Cortex of kidney (tissue), 1 donor: ENCODE measurements at places on chromosomes 12 and 14.

- no peak for DNase-seq
Observed at GRCh38 chr12:57389033-57389432, 41.8 kb downstream of the R3HDM2 start.

DNA sequence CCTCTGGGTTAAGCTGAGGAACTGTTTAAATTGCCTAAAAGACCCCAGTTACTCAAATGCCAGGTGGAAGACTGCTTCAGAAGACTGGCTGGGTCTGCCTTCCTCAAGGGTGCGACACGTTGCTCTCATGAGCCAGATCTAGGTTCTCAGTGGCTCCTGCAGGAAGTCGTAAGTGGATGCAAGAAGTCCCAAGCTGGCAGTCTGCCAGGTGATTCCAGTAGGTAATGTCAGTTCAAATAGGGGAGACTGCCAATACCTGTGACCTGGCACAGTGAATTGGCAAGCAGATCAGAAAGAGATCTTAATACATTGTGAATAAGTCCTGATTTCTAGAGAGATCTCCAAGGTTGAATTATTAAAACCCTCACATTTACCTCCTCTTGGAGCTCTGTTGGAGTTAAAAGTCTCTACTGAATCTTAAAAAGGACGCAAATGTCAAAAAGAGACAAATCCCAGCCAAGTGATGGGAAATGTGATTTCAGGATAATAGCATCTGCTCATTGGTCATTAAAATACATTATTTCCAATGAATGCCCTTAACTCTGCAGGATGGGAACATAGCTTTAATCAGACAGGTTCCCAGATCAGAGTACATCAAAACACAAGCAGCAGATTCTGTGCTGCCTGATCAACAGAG, 98.8 kb upstream of the FRMD6 start:
- DNase-seq: no peak

DNA sequence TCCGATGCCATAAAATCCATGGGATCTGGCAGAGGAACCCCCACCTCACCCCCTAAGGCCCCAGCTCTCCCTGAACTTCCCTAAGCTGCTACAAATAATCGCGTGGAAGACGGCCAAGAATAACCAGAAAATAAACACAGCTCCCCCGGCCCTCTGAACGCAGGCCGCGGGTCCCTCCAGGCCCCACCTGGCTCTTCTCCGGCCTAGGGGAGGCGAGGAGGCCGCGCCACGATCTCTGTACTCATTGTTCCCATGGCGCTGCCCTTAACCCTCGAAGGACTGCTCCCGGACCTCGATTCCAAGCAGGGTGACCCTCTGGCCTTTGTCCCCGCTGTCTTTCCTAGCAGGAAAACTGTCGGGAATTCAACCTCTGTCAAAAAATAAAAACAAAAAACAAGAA, 33.9 kb upstream of the TBX5 start:
- DNase-seq: no peak

GRCh38 chr12:110337912-110338710, 57.1 kb downstream of the ATP2A2 start:
- DNase-seq: no peak

- DNase-seq: no peak
Observed at GRCh38 chr14:71686677-71687076, 245.6 kb upstream of the RGS6 start.

- no peak for DNase-seq
Observed at GRCh38 chr12:75446857-75447256, 33.7 kb upstream of the GLIPR1 start.

DNA sequence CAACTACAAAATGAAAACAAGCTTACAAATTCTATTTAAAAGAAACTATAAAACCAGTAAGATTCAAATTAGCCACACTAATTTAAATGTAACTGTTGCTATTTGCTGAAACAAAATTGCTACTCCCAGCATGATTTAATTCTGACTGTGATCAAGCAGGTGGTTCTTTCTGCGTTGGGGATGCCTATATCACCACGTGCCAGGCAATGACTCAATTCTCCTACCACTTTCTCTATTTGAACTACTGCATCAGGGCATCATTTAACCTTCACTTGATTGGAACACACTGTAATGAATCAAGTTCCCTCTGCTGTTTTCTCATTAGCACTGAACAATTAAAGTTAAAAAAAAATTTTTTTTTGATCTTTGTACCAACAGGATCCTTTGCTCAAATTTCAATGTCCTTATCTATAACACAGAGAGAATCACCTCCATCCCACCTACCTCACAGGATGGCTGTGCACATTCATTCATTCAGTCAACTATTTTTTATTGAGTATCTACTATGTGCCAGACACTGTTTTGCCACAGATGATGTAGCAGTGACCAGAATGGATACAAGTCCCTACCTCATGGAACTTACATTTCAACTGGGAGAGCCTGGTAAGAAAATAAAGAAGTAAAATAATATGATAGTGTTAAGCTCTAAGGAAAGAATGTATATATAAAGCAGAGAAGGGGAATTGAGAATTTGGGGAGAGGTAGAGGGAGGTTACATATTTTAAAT, 8.0 kb upstream of the ACTN1 start:
- no peak for DNase-seq

- DNase-seq: no peak
Observed at GRCh38 chr12:130066742-130067141, 95.5 kb upstream of the FZD10 start.

DNA sequence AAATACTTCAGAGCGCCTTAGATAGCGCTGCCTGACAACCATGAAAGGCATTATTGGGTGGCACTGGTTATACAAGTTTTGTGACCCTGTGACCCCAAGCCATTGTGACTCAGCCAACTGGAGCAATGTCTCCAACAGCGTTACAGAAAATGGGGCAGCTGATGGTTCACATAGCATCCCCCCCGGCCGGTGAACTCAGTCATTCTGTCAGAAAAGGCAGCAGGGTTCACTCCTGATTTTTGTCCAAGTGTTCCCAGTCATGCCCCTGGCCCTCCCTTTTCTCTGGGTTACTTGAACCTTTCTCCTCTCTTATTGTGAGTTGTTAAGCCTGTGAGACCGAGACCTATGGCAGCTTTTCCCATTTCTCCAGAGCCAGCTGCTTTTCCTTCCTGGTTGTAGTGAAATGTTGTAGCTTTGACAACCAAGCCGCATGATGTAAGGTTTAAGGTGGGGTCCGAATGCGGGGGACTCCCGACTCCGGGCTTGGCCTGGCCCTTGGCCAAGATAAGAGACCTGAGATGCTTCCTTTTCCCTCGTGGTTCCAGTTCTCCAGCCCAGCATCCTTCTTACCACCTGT, 22.0 kb downstream of the CD9 start:
- no peak for DNase-seq

- DNase-seq: no peak
Observed at GRCh38 chr12:5497329-5498053, 65.6 kb downstream of the NTF3 start.

DNA sequence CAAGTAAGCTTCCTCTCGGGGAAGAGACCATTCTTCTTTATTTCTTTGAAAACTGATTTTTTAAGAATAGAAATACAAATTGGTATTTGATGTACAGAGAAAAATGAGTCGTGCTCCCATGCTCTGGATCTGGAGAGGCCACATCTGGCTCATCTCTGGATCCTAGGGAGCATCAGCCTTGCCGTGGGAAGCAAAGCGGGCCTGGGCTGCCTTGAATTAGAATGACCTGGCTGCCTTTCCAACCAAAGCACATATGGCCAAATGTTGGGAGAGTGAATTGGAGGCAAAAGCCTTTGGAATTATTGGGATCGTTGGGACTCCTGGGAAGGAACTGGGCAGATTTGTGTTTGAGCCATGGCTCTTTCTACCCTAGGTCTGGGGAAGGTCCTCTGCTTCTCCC, 80.0 kb downstream of the SLC25A47 start:
- DNase-seq: no peak

DNA sequence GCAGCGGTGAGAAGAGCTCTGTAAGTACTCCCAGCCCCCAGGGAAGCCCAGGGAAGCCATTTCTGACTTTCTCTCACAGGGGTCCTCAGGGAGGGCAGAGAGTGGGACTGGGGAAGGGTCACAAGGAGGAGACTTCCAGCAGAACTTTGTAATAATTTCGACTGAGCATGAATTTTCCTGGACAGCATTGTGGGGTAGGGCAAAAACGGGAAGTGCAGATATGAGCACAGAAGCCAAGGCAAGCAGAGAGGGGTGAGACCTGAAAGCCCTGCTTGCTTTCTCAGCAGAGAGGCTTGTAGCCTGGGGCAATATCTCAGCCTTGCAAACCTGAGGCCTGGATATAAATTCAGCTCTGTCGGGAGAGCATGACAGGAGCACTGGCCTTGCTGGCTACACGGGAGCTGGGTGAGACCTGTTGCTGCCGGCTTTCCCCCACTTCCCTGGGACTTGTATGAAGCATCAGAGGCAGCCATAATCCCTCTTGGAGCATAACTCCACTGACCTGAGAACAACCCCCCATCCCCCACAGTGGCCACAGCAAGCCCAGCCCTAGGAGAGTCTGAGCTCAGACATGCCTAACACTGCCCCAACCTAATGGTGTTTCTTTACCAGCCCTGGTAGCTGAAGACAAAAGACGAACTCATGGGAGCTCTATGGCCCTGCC, 9.8 kb upstream of the IQSEC3 start:
- no peak for DNase-seq

GRCh38 chr12:109539508-109539907, 33.8 kb downstream of the MMAB start:
- DNase-seq: no peak

- no peak for DNase-seq
Observed at GRCh38 chr12:108505129-108505528, 9.9 kb upstream of the FICD start.

DNA sequence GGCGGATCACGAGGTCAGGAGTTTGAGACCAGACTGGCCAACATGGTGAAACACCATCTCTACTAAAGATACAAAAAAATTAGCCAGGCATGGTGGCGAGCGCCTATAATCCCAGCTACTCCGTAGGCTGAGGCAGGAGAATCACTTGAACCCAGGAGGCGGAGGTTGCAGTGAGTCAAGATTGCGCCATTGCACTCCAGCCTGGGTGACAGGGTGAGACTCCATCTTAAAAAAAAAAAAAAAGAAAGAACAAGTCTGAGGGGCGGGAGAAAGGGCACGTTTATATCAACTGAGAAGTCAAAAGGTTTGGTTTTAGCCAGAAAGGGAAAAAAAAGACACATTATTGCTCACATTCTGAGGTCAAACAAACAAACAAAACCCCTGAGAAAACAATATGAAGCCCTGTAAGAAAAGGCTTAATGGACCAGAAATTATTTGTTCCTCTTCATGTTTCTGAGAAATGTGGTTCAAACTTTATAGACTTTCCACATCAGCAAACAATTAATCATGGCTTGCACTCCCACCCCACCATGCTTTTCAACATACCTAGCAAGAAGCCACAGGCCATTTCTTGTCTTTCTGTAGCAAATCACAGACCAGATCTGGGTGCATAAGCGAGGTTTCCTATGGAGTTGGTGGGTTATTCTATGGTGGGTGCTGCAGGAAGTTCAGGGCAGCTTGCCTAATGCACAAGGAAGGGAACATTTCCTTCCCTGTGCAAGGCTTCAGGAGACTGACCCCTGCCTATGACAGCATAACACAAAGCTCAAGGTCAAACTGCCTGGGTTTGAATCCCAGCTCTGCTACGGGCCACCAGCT, 80.1 kb downstream of the SSPN start:
- DNase-seq: no peak

DNA sequence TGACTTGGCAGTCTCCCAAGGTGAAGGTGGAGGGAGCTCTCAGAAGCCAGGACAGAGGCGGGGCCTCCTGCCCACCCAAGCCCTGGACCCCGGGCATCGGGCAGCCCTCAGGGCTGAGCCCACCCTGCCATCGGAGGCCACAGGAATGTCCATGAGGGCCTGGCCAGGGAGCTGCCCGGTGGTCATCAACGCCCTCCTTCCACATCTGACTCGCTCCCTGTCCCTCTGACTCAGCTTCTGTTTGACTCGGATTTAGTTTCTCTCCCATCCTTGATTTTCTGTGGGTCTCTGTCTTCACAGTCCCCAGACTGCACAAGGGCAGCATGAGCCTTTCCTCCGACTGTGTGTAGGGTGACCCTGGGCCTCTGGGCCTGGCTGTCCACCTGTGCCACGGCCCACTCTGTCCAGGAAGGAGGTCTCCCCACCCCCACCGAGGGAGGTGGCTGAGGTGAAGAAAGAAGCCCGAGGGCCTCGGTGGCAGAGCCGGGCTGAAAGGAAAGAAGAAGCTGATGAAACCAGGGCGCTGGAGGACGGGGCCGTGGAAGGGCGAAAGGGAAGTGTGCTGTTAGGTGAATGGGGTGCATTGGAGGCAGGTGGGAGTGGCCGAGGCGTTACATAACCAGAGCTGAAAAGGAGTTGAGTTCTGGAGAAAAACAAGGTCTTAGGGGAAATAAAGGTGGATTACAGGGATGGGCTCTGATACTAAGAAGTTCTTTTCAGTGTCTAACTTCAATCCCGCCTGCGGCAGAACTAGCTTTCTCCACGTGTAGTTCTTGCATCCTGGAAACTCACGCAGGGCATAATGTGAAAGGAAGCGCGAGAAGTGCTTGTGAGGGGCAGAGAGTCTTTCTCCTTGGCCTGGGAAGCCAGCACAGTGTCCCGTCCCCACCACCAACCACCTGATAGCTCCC, 16.7 kb upstream of the TMEM106C start:
- no peak for DNase-seq

- DNase-seq: no peak
Observed at GRCh38 chr12:132529906-132530305, 40.0 kb downstream of the FBRSL1 start.

GRCh38 chr12:14135996-14136395, 154.6 kb upstream of the GRIN2B start:
- no peak for DNase-seq

GRCh38 chr12:93315907-93316622, 61.7 kb upstream of the NUDT4 start:
- DNase-seq: no peak

- no peak for DNase-seq
Observed at GRCh38 chr14:43539210-43539609, 967.9 kb downstream of the FSCB start.

DNA sequence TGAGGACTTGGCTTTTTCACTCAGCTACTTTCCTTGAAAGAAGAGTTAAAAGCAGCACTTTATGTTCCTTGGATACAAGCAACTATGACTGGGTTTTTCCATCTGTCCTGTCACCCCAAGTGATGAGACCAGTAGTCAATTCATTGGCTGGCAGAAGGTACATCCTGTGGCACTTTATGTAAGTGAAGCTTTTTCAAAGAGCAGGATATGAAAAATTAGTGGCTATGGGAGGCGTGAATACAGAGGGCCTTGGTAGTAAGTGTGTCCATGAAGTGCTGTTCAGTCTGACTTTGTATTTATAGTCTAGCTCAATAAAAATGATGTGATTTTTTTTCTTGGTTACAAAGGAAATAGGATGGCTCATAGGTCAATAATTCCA, 68.8 kb downstream of the DRAM1 start:
- no peak for DNase-seq

DNA sequence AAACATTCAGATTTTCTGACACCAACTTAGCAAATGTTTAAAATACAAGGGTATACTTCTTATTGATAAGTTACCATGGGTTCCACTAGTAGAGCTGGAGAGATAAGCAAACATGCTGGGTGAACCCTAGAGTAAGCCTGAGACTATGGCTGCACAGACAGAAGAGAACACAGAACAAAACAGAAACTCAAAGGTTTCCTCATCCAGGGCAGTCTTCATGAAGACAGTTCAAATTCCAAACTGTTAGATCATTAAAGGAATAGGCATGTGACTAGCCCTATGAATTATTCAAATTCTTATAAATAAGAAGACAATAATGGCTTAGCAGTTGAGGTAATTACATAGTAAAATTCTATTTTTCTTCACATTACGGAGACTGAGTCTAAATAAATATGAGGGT, 28.1 kb downstream of the BTBD7 start:
- DNase-seq: no peak

GRCh38 chr12:29551812-29552211, 54.3 kb upstream of the OVCH1 start:
- no peak for DNase-seq

- DNase-seq: no peak
Observed at GRCh38 chr12:54261815-54262402, 18.0 kb downstream of the CBX5 start.

GRCh38 chr12:116148844-116149243, 128.6 kb downstream of the MED13L start:
- DNase-seq: no peak
